A549 treated with dexamethasone at 1 μM for 4 hours (cell line): ENCODE measurements at places on chromosomes 1 and 21. TPM values are rescaled to one million over a fixed set of nuclear protein-coding genes. Genes with fewer than 3 reads are reported as not detected.

NEGR1 gene
- not detected in 5 replicates for total RNA-seq

FMOD gene
- total RNA-seq = 0.02 to 0.04 TPM (median 0.03 TPM) in 3 of 5 replicates, not detected in the others

SLC35E2B gene
- total RNA-seq = 8.4 to 13.9 TPM (median 13.2 TPM) in 5 replicates

CYP4A22 gene
- total RNA-seq = not detected in 5 replicates

GCSAML gene
- not detected in 5 replicates for total RNA-seq

RNU1-3 gene
- 10.6 TPM in 1 of 5 replicates, not detected in the others for total RNA-seq

LMOD1 gene
- total RNA-seq = not detected in 5 replicates

NOS1AP gene
- 0.14 to 0.40 TPM (median 0.27 TPM) in 5 replicates for total RNA-seq
